ENCODE measurements at places on chromosomes 4 and X. TPM values are rescaled to one million over a fixed set of nuclear protein-coding genes. Genes with fewer than 3 reads are reported as not detected.
A peak's percentile ranks its signal among the peaks of the same experiment; 100 is the strongest.

Gene TIGD2
- 8.3 TPM for total RNA-seq

Gene PLXNB3
- 0.14 TPM for total RNA-seq

Gene FABP2
- total RNA-seq: 0.28 TPM

Gene MAGEC3
- not detected for total RNA-seq

Gene UGT2B10
- total RNA-seq: 0.05 TPM

Gene KIT
- total RNA-seq: 3.4 TPM

Gene C4orf17
- total RNA-seq: not detected

Gene ZNF711
- 21.1 TPM for total RNA-seq

Gene SLC9A7
- total RNA-seq: 10.3 TPM

Gene FAM184B
- 0.05 TPM for total RNA-seq

Gene XKRX
- total RNA-seq: 0.66 TPM

Gene HSD17B13
- total RNA-seq: 0.14 TPM

Gene RBM46
- 0.09 TPM for total RNA-seq

Gene XAGE1A
- not detected for total RNA-seq

Gene SPANXN3
- not detected for total RNA-seq

Gene MGARP
- 0.19 TPM for total RNA-seq

Gene EIF1AX
- 45.3 TPM for total RNA-seq

DNA sequence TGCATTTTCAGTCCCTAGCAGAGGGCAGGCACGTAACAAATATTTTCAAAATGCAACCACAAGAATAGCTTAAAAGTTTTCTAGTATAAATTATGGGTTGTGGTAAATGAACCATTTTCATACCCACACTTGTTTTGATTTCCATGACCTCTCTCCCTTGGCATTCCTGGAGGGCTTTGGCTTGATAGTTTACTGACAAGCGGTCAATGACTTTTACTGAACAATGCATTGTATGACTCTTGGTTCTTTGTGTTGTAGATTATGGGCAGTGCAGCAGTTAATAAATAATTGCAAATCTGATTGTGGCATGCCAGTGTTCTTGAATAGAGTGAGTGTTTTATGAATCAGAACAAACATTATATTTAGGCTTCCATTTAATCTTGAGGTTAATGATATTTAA, 285.2 kb upstream of the ARX start:
- DNase-seq: no peak

- no peak for DNase-seq
Observed at GRCh38 chrX:19578956-19579355, 63.6 kb upstream of the MAP3K15 start.

DNA sequence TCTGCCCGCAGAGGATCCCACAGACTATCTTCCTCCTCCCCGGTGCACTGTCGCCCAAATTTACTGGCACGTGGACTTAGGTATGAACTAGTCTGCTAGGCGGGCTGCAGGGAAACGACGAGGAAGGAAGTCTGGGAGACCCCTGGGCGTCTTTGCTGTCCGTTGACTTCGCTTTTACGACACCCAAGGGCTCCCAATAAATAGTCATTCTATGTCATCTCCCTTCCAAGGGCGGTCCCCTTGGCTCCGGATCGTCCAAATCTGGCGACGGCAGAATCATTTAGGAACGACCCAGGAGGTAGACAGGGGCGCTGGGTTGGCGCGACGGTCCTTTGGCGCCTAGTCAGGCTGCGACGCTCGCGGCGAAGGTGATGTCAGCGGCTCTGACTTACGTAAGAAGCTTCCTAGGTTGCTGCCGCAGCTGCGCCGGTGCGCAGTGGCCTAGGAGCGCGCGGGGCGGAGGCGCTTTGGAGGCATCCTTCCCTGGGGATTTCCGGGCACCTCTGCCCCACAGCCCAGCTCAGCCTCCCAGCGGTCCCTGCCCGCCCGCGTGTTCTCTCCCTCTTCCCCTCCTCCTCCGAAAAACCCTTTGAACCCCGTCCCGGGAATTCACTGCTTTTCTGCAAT, 2.2 kb downstream of the NHS start:
- DNase-seq: no peak

DNA sequence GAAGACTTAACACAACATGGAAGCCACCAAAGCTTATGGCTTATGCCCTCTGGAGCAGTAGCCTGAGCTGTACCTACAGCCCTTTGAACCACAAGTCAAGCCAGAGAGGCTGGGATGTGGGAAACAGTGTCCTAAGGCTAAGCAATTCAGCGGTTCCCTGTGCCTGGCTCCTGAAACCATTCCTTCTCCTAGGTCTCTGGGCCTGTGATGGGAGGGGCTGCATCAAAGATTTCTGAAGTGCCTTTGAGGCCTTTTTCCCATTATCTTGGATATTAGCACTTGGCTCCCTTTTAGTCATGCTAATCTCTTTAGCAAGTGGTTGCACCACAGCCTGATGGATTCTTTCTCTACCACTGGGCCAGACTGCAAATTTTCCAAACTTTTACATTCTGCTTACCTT, 140.5 kb upstream of the NUDT10 start:
- no peak for DNase-seq

- no peak for DNase-seq
Observed at GRCh38 chr4:113436360-113436759, 325.2 kb downstream of the CAMK2D start.

DNA sequence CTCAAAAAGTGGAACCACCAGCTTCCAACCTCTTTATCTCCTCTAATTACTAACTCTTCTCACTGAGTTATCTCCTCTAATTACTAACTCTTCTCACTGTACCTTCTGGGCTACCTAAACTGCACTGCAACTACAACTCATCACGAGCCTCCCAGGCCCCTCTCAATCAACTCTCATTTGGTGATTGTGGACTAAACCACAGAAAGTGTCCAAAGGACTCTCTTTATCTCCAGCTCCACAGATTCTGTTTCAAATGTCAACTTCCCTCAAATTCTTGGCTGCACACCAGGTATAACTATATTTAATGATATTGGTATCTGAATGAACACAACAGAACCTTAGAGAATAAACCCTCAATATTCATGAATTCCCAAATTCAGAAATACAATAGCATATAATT, 182.9 kb downstream of the MAML3 start:
- DNase-seq: no peak

- DNase-seq: peak; percentile 7
Observed at GRCh38 chr4:174714393-174715211, 114.4 kb downstream of the GLRA3 start.

GRCh38 chr4:115054836-115055235, 58.6 kb downstream of the NDST4 start:
- DNase-seq: no peak

DNA sequence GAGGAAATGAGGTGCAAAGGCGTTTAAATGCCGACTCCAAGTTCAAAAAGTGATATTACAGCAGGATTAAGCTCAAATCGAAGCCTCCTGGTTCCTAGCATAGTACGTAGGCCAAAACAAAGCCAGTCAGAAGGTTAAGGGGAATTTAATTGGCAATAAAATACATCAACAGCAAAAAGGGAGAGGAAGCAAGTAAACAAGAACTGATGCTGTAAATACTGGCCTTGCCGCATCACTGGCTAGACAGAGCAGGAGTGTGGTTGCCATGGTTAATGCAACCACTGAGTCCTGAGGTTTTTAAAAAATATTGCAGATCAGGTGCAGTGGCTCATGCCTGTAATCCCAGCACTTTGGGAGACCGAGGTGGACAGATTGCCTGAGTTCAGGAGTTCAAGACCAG, 63.2 kb upstream of the FBXW7 start:
- no peak for DNase-seq

DNA sequence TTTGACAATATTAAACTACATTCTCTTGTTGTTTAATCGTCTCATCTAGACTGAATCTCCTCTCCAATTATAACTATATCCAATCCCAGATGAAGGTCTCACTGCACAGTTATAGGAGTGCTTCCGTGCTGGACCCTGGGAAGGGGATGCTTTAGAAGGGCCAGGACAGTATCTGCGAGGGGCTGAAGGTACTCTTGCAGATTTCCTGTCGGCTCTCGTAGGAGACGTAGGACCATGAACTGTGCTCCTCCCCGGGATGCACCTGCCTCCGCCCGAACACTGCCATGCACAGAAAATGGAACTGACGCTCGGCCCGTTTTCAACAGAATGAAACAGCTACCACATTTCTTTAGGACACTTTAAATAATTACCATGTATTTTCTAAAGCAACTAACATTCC, 39.4 kb downstream of the FAT1 start:
- DNase-seq: no peak

GRCh38 chrX:154059231-154059630, 38.3 kb downstream of the MECP2 start:
- no peak for DNase-seq

DNA sequence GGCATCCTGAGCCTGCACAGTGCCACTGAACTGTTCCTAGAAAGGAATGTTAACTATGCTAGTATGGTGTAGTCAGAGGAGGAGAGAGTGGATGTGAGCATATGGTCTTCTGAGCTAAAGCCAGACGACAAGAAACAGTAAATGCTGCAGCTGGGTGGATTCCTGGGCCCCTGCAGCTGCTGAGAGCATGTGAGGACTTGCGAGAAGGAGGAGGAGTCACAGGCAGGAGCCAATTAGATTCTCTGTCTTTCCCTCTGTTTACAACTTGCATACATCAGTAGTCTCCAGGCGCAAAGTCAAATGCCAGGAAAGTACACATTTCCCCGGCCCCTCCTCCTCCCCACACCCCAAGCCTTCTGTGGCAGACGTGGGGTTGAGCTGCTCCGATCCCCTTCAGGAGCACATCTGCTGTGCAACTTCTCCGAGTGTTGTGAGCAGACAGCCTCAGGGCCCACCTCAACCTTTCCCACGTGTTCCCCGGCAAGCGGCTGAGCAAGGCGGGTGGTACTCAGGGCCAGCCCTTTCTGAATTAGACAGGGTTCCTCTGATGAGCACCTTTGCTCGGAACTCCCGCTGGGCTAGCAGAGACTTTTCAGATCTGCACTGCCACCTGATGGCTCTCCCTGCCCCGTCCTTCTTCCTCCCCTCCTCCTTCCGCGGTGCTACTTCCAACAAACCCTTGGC, 108.7 kb upstream of the ATP6AP2 start:
- peak; percentile 75 for DNase-seq

DNA sequence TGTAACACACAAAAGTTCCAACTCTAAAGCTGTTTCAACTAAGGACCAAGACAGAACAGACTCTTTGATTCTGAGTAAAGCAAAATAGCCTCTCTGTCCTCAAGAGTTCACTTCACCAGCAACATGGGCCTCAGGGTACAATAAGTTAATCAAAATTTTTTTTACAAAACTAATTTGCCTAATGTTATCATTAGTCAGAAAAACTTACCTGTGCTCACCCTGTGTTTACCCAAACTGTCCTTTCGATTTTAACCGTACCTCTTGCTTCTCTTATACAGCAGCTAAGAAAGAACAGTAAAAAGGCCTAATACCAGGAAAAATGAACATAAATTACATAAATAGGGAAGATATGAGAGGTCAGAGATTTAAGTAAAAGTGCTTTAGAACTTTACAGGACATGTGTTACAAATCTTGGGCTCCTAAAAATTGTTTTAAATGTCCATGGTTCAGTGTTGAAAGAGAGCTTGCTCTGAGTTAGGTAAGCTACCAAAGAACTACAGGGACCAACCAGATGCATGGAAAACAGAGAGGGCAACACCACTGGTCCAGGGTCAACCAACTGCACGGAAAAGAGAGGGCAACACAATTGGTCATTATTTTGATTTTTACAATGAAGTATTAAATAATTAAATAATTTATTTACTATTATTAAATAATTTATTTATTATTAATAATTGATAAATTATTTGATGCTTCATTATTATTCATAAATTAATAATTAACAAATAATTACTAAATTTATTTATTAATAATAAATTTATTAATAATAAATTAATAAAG, 73.1 kb downstream of the FAT1 start:
- no peak for DNase-seq

- no peak for DNase-seq
Observed at GRCh38 chrX:44157283-44157682, 184.1 kb upstream of the NDP start.

- DNase-seq: no peak
Observed at GRCh38 chr4:186627226-186627865, 72.0 kb upstream of the MTNR1A start.

- no peak for DNase-seq
Observed at GRCh38 chr4:58739275-58739674, 1629.1 kb upstream of the IGFBP7 start.

GRCh38 chrX:17299206-17299605, 75.8 kb upstream of the NHS start:
- DNase-seq: no peak

DNA sequence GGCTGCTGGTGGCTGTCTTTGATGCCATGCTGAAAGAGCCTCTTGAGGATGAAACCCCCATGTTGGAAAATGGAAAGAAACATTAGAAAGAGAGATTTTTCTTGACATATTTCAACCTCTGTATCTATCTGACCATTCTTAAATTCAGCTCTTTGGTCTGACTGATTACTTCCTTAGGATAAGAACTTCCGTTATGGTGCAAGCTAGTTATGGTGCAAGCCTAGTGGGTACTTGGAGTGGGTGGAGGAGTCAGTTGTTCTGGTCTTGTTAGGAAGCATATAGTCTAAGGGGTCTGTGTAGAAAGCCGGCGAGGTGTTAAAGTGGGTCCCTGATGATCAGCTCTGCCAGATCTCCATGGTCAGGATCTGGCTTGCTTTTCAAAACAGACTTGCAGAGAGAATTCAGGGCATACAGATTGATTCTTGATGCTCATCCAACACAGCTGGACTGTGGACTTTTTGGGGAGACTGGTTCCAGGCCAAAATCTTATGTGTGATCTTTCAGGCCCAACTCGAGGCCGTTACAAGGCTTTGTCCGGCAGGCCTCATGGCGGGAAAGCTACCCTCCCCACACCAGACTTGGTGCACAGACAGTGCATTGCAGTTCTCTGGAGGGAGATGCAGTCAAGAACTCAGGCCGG, 82.8 kb upstream of the BOD1L1 start:
- DNase-seq: no peak

GRCh38 chr4:1199556-1200331, 27.4 kb upstream of the SPON2 start:
- no peak for DNase-seq

- DNase-seq: no peak
Observed at GRCh38 chr4:71584585-71584984, 199.3 kb downstream of the GC start.

DNA sequence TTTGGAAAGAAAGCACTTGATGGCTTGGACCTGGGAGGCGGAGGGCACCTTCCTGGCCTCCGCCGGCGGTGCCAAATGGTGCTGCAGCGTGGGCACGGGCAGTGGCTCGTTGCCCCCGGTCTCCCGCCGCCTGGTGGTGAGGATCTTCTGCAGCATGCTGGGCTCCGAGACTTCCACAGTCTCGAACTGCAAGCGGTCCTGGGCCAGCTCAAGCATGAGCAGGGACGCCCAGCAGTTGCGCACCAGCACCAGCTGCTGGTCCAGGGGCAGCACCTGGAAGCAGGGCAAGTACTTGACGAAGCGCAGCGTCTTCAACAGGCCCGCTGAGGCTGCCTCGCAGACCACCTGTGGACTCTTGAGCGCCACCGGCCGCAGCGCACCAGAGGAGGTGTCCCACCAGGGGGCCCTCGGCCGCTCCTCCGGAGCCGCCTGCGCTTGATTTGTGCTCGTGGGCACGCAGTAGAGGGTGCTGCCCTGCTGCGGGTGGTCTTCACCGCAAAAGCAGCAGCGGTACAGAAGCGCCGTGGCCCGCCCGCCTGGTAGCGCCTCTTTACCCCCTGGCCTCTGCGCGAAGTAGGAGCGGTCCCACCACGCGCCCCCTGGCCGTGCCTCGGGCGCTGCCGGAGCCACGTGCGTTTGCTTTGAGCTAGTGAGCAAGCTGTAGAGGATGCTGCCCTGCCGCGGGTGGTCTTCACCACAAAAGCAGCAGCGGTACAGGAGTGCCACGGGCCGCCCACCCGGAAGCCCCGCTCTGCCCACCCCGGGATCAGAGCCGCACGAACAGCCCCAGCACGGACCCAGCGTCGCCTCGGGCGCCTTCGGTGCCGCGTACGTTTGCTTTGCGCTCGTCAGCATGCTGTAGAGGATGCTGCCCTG, 689 bp downstream of the NR0B1 start:
- DNase-seq: no peak
